ENCODE measurements at places on chromosomes 2 and 18. TPM values are rescaled to one million over a fixed set of nuclear protein-coding genes. Genes with fewer than 3 reads are reported as not detected.

Gene ZNF397
- 4.9 TPM for total RNA-seq

Gene HJURP
- total RNA-seq = 28.4 TPM

Gene STEAP3
- 9.8 TPM for total RNA-seq

Gene GALNT1
- total RNA-seq = 5.4 TPM

Gene ANKRD53
- not detected for total RNA-seq

Gene C2orf81
- 3.9 TPM for total RNA-seq

Gene CHST9
- total RNA-seq = not detected

Gene ESPNL
- total RNA-seq = not detected

Gene RAMP1
- total RNA-seq = 36.5 TPM

Gene ETAA1
- 2.7 TPM for total RNA-seq

Gene EFHD1
- total RNA-seq = not detected

Gene SERPINB12
- total RNA-seq = not detected

Gene LRATD1
- total RNA-seq = 0.69 TPM

Gene NR4A2
- 4.1 TPM for total RNA-seq

Gene RAB27B
- total RNA-seq = 4.9 TPM

Gene NEU4
- 1.1 TPM for total RNA-seq

Gene SAG
- total RNA-seq = not detected

Gene ARHGAP25
- not detected for total RNA-seq

Gene CCL20
- 0.31 TPM for total RNA-seq

Data from HT-29 (cell line).